Activated effector memory CD4-positive, alpha-beta T cell treated with anti-CD3 and anti-CD28 coated beads, Interleukin-2, amount 50 U/mL, for 16 hours (primary cell): ENCODE measurements at places on chromosomes 16 and 17.

DNA sequence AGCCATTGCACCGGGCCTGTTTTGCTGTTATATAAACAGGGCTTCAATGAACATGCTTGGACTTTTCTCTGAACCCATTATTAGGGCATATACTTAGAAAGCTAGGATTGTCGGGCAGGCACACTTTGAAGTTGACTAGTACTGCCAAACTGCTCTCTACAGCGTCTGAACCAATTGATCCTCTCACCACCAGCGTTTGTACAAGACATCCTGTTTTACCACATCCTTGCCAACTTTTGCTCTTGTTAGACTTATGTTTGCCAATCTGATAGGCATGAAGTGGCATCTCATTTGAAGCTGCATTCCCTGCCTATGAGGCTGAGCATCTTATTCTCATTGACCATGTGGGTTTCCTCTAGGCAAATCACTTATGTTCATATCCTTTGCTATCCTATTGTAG lies 7.4 kb upstream of the PPP1R9B start:
- no peak for DNase-seq

- DNase-seq, result no peak
Measured at GRCh38 chr17:63523253-63523855, at the start of gene KCNH6. Gene KCNH6, plus strand, starts transcription at chr17:63523358. Its CDS starts 56 bp downstream, at chr17:63523414.

GRCh38 chr17:7836596-7837407 lies 2.8 kb downstream of the KDM6B start:
- DNase-seq, result peak; percentile 88

DNA sequence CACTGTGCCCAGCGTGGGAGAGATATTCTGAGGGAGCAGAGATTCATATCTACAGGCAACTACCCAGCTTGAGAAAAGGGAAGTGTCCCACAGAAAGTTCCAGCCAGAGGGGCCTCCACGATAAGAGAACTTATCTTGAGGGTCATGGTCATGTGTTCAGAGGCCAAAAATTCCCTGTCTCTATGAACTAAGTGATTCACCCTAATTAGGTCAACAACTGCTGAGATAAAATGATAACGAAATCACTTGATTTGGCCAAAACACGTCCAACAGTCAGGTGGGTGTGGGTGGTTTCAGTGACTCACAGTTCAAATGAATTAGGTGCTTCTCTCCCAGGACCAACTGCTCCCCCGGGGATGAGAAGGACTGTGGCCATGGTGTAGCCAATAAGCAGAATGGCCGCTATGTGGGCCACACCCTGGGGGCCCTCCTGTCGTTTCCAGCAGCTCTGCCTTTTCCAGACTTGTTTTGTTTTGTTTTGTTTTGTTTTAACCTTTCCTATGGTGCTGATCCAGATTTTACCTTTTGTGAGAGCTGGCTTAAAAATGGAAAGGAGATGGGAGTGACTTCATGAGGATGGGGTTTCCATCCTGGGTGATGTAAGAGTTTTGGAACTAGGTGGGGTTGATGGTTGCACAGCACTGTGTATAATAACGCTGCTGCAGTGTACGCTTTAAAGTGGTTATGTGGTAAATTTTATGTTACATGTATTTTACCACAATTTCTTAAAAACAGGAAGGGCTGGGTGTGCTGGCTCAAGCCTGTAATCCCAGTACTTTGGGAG lies 8.7 kb downstream of the DNAI2 start:
- DNase-seq, result peak; percentile 85

- DNase-seq, result no peak
Measured at GRCh38 chr17:31521632-31522283, 130.3 kb downstream of the RAB11FIP4 start.

DNA sequence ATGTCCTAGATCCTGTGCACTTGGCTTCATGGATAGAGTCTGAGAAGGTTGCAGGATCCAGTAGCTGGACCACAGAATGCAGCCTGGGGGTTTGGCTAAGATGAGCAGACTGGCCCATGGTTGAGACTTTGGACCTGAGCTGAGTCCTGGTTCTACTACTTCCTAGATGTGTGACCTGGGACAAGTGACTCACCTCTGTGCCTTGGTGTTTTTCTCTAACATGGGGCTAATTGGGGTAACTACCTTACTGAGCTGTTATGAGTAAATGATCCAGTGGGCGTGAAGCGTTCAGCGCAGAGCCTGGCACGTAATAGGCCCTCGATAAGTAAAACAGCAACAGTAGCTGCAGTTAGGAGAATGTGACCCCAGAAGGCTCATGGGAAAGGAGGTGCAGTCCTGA lies 38.8 kb downstream of the SNX20 start:
- no peak for DNase-seq

DNA sequence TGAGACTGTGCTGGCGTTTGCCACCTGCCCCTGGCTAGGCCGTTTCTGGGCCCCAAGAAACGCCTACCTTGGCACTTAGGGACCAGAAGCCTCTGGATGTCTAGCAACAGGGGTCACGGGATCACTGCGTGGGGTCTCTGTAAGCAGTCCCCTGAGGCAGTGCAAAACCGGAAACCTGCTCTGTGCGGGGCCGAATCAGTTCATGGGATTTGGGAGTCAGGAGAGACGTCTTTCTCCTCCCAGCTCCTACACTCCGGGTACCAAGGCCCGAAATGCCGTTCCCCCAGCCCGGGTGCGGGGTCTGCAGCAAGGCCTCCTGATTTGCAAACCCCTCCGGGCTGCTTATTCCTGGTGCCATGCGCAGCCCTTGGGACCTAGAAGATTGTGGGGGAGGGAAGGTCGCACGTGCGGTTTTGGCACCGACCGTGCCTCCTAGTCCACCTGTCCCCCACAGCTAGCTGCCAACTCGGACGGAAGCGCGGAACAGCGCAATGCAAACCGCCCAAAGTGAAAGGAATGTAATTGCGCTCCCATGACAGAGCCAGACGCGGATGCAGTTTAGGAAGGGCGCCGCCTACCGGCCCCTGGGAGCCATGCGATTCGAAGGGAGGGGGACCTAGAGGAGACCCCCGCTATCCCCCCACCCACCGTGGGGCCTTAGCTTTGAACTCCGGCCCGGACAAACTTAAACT lies 6.5 kb downstream of the IRX5 start:
- DNase-seq, result peak; percentile 62

- no peak for DNase-seq
Measured at GRCh38 chr17:63665527-63666214, 34.3 kb downstream of the LIMD2 start.
